ENCODE measurements at places on chromosomes 12 and 14. TPM values are rescaled to one million over a fixed set of nuclear protein-coding genes. Genes with fewer than 3 reads are reported as not detected.

HAL gene
- total RNA-seq, result 2.0 TPM

HOXC13 gene
- not detected for total RNA-seq

GRCh38 chr14:105195522-105196264, 14.6 kb upstream of the NUDT14 start:
- DNase-seq, result no peak

DNA sequence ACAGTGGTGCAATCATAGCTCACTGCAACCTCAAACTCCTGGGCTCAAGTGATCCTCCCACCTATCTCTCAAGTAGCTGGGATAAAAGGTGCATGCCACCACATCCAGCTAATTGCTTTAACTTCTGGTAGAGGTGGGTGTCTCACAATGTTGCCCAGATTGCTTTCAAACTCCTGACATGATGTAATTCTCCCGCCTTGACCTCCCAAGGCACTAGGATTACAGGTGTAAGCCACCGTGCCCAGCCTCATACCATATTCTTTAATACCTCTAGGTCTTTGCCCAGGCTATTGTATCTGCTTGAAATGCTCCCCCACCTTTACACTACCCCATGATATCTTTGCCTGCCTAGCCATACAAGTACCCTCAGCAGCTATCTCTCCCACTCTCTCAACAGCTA, 11.3 kb downstream of the R3HDM2 start:
- no peak for DNase-seq

GRCh38 chr14:103739793-103740501, 24.3 kb downstream of the ZFYVE21 start:
- no peak for DNase-seq

GRCh38 chr12:104280717-104281458, 22.7 kb upstream of the EID3 start:
- DNase-seq, result no peak

GLIPR1 gene
- 99.8 TPM for total RNA-seq
